ENCODE measurements at places on chromosomes 5 and 9. TPM values are rescaled to one million over a fixed set of nuclear protein-coding genes. Genes with fewer than 3 reads are reported as not detected.

NUTM2G gene
- total RNA-seq: not detected

ZDHHC11B gene
- not detected for total RNA-seq

CCDC152 gene
- total RNA-seq: 0.35 TPM

ENTR1 gene
- 56.6 TPM for total RNA-seq

GPR21 gene
- total RNA-seq: not detected

SLC22A4 gene
- total RNA-seq: 10.8 TPM

DNA sequence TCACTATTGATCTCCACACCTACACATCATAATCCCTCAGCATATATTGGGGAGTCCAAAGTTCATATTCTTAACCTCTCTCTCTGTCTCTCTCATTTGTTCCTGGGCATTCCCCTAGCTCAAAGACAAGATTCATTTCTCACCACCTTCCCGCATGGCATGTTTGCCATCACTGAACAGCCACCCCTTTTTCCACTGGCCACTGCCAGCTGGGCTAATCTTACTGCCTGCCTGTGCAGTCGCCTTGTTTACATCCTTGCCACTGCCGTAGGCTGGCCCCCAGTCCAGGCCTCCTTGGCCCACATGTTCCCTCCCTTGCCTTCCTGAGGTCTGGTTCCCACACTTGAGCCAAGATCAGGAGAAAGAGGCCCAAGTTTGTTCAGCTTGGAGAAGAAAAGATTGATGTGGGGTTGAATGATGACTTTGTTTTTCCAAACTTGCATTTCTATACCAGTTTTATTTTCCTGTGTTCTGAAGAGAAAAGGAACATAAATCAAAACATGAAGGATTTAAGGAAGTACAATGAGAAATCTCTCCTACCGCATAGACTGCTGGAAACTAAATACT is 80.2 kb downstream of the PLAC8L1 start:
- no peak overlapping the region for H3K4me3 ChIP-seq
- H3K27me3 ChIP-seq: peaks cover 5% of the 10 kb centered on the region
- peaks cover 16% of the 10 kb centered on the region for H3K4me1 ChIP-seq
- no peak for DNase-seq
- H3K27ac ChIP-seq: no peak overlapping the region
- H3K36me3 ChIP-seq: no peaks in the 10 kb centered on the region

GRCh38 chr5:167790462-167791260 is 500.8 kb upstream of the WWC1 start:
- H3K27ac ChIP-seq: no peak overlapping the region
- peaks cover 22% of the 10 kb centered on the region for H3K4me1 ChIP-seq
- no peak for DNase-seq
- H3K36me3 ChIP-seq: no peaks in the 10 kb centered on the region

GRCh38 chr5:76269932-76270610 is 133.0 kb upstream of the IQGAP2 start:
- H3K4me1 ChIP-seq: no peaks in the 10 kb centered on the region
- no peak overlapping the region for H3K4me3 ChIP-seq
- no peak for DNase-seq
- H3K36me3 ChIP-seq: no peaks in the 10 kb centered on the region
- H3K27me3 ChIP-seq: peaks cover 2% of the 10 kb centered on the region

- peak; percentile 39 for DNase-seq
- no peaks in the 10 kb centered on the region for H3K36me3 ChIP-seq
- peaks cover 16% of the 10 kb centered on the region for H3K4me1 ChIP-seq
Measured at GRCh38 chr9:33718987-33719386, 76.4 kb upstream of the PRSS3 start.

GRCh38 chr5:140469259-140469658 is 67.6 kb downstream of the ANKHD1 start:
- H3K4me3 ChIP-seq: no peak overlapping the region
- peaks cover 6% of the 10 kb centered on the region for H3K36me3 ChIP-seq
- H3K27ac ChIP-seq: no peak overlapping the region
- H3K27me3 ChIP-seq: no peaks in the 10 kb centered on the region

DNA sequence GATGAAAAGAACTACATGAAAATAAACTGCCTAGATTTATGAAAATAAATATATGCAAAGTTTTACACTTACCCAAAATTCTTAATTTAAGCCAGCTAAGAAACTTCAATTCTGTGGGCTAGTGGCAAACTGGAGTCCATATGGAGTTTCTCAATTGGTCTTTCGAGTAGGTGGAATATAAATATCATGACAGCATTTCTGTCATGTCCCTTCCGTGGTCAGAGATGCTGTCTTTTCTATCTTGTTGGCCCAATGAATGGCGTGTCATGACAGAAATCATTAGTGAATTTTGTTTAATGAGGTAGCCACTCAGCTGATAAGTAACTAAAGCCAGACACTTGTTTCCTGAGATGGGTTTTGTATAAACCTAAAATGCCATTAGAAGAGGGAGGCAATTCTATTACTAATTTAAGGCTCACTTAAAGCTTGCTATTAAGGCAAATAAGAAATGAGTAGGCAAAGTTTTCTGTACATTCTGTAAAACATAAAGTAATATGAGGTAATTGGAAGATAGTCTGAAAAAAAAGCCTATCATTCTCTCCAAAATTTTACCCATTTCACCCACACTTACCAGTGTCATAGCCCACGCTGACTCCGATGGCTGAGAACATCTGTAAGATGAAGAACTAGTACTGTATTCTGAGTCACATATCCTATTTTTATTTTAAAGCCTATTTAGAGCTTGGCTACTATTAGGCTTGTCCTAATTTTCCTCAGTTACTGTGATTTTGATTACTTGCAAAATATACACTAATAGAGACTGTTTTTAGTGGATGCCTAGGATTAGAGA is 419.3 kb upstream of the MEF2C start:
- no peak overlapping the region for H3K27ac ChIP-seq
- no peak overlapping the region for H3K4me3 ChIP-seq
- peaks cover 6% of the 10 kb centered on the region for H3K4me1 ChIP-seq
- H3K27me3 ChIP-seq: no peaks in the 10 kb centered on the region
- H3K36me3 ChIP-seq: no peaks in the 10 kb centered on the region

GRCh38 chr5:15604986-15605385 is 105.0 kb downstream of the FBXL7 start:
- H3K4me1 ChIP-seq: peaks cover 6% of the 10 kb centered on the region
- peak; percentile 18 for DNase-seq
- H3K27ac ChIP-seq: no peak overlapping the region
- H3K36me3 ChIP-seq: peaks cover 18% of the 10 kb centered on the region
- no peak overlapping the region for H3K4me3 ChIP-seq
- H3K27me3 ChIP-seq: no peaks in the 10 kb centered on the region

Measured in HFFc6 (cell line).